NCI-H1694 treated with DMSO at 0.1 percent for 48 hours (cell line): ENCODE measurements at places on chromosomes 12 and 14.

DNA sequence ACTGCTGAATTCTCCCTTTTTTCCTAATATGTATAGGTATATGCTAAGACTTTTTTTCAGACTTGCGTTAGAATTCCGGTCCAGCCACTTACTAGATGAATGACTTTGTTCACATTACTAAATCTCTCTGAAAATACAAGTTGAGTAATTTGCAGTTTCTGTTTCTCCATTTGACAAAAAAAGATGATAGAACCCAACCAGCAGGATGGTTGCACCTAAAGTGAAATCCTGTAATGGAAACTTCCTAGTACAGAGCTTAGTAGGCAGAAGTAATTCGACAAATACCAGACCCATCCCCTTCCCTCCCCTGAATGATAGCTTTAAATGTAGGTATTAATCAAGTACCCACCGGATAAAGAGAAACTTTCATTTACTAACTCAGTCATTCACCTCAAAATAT, 113.6 kb upstream of the RAP1B start:
- DNase-seq, result no peak

GRCh38 chr14:49857427-49858003, 4.9 kb upstream of the NEMF start:
- DNase-seq, result no peak

GRCh38 chr14:92412912-92413311, 89.9 kb downstream of the SLC24A4 start:
- DNase-seq, result peak; percentile 86

DNA sequence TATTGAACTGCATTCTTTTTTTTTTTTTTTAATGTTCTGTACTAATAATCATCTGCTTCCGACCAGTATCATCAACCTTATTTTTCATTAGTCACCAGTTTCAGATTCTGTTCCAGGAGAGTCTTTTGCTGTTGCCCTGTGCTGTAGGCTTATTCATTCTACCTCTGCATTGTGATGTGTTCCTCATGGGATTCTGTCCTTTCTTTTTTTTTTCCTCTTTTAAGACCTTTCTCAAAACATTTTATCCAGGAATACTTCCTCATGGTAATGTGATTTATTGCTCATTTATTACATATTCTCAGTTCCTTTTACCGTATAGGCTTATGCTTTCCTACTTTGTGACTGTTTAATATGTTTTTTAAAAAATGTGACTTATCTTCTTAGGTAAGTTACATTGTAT, 4.8 kb downstream of the NDUFA9 start:
- DNase-seq, result no peak

GRCh38 chr14:38391334-38391733, 135.4 kb upstream of the CLEC14A start:
- DNase-seq, result no peak

GRCh38 chr12:103546959-103547358, 40.1 kb upstream of the STAB2 start:
- DNase-seq, result no peak

DNA sequence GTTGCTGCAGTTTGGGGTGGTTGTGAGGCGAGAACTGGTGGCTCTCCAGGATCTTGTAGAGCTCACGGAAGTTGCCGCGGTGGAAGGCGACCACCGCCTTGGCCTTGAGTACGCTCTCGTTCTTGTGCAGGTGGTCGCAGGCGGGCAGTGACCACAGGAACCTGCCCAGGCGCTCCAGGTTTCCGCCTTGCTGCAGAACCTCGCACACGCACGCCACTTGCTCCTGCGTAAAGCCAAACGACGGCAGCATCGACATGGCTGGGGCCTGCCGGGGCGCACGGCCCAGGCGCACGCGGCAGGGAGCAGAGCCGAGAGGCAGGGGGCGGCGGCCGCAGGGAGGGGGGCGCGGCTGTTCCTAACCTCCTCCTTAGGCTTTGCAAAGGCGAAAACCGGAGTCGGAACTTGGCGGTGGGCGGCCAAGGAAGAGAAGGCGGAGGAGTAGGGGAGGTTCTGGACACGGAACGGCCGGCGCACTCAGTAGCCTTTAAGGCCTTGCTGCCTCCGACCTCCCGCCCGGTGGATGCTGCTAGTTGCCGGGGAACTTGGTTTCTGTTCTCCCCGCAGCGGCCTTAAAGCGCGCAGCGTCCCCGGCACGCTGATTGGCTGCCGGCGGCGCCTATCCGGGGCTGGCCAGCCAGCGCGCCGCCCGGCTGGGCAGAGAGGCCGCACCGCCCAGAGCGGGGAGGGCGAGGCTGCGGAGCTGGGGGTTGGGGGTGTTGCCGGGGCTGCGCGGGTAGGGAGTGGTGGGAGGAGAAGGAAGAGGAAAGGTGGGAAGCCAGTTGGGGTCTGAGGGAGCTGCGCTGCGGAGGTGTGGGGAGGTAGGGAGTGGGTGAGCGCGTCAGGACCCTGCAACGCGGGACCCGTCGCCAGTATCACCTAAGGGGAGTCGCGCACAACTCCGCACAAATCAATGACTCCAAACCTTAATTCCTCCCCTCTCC, at the start of gene SIX1:
Gene SIX1, minus strand, starts transcription at position 544 of the 941 bp plus-strand sequence. Its CDS starts 288 bp downstream, at position 256.
- peak; percentile 90 for DNase-seq

- peak; percentile 18 for DNase-seq
Observed at GRCh38 chr12:132638541-132639408, 20.2 kb downstream of the P2RX2 start.

DNA sequence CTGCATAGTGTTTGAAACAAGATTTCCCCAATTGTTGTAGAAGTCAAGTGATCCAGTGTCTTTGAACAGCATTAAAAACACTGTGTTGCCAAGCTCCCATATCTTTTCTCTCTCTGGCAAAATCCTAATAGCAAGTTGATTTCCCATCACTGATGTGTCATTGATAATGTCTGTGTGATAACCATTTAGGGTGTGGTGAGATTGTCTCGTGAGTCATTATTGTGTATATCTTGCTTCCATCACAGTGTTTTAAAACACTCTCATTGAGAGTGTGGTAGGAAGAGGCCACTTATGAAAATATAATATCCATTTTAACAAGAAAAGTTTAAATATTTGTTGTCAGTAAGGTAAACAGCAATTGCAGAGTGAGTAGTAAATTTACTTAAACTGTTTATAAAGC, 74.7 kb downstream of the PRORP start:
- no peak for DNase-seq

GRCh38 chr14:86414146-86414545, 884.2 kb downstream of the FLRT2 start:
- DNase-seq, result no peak

- DNase-seq, result no peak
Observed at GRCh38 chr12:94445662-94446061, 14.0 kb downstream of the CEP83 start.

DNA sequence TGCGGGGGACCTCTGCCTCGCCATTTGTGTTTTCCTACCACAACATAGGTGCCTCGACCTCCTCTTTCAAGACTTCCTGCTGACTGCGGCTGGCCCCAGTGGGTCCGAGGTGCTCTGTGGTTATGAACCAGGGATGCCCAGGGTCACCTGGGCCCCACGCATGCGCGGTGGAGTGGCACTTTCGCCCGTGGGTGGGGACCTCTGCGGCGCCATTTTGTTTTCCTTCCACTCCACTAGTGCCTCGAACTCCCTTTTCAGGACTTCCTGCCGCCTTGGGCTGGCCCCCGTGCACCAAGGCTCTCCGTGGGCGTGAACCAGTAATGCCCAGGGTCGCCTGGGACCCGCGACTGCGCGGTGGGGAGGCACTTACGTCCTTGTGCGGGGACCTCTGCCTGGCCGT, 351.6 kb downstream of the ALG10 start:
- DNase-seq, result no peak

DNA sequence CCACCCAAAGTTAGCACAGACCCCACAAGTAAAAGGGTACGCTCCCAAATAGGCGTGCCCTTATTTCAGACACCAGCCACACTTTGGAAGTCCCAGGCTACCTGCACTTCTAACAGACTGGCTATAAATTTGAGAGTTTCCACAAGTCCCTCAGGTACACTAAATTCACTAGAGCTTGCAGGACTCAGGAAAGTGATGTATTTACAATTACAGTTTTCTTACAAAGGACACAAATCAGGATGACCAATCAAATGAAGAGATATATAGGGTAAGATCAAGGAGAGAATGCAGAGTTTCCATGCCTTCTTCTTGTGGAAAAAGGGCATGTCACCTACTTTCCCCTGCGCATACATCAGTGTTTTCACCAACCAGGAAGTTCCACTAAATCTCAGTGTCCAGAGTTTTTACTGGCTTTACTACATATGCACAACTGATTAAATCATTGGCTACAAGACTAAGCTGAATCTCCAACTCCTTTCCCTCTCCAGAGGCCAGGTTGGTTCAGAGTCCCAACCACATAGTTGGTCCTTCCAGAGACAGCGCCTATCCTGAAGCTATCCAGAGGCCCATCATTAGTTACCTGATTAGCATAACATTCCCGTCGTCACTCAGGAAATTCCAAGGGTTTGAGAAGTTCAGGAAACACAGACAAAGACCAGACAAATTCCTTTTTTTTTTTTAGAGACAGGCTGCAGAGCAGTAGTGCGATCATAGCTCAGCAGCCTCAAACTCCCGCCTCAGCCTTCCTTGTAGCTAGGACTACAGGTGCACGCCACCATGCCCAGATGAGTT, 84.2 kb downstream of the DENND5B start:
- no peak for DNase-seq
